ENCODE measurements at places on chromosomes 13 and 19.

DNA sequence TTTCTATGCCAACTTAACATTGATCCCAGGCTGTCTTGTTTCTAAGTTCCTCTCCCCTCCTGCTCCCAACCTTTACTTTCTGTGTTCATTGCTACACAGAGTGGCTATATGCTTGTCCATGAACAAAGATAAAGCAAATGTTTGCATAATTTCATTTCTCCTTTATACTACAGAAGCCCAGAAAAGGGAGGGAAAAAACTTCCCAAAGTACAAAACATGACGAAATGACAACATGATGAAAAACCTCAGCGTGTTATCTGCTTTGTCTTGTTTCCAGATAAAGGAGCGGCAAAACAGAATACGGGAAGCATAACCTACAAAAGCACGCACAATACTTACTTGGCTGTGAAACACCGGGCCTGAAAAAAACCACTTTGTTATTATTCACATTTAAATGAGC lies 336.8 kb downstream of the DNAJC15 start:
- DNase-seq: no peak

DNA sequence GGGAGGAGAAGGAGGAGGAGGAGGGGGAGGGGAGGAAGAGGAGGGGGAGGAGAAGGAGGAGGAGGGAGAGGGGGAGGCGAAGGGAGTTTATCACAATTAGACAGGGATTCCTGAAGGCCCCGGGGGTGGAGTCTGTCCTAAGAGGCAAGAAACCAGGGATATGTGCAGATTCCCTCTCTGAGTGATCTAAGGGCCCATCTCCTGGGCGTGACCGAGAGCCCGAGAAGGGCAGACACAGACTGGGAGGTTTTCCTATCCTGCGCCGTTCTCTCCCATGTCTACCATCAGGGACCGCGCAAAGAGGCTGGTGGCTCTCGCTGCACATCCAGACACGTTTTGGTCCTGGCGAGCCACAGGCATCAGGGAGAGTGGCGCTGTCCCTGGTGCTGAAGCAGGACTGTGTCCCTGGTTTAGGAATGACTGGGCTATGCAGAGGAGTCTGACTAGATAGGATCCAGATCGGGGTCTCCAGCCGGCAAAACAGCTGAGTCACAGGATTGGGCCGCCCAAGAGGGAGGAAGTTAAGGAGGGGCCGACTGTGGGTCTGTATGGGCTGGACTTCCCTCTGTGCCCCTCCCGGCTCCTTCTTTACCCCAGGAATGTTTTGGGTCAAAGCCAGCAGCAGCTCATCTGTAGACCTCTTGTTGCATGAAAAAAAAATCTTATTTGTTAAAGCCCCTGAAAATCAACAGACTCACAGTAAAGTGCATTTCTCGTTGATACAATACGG lies 17.9 kb upstream of the ZNF175 start:
- DNase-seq: no peak

GRCh38 chr13:22018836-22019210 lies 347.9 kb downstream of the FGF9 start:
- DNase-seq: no peak

- no peak for DNase-seq
Measured at GRCh38 chr13:61253105-61253877, 162.4 kb downstream of the PCDH20 start.

- DNase-seq: no peak
Measured at GRCh38 chr13:101452519-101453485, at the start of gene ITGBL1. ITGBL1 (plus strand) TSS chr13:101452675; CDS start chr13:101452834, 159 bp downstream.

- DNase-seq: no peak
Measured at GRCh38 chr19:19649155-19649554, 5.7 kb upstream of the GMIP start.

DNA sequence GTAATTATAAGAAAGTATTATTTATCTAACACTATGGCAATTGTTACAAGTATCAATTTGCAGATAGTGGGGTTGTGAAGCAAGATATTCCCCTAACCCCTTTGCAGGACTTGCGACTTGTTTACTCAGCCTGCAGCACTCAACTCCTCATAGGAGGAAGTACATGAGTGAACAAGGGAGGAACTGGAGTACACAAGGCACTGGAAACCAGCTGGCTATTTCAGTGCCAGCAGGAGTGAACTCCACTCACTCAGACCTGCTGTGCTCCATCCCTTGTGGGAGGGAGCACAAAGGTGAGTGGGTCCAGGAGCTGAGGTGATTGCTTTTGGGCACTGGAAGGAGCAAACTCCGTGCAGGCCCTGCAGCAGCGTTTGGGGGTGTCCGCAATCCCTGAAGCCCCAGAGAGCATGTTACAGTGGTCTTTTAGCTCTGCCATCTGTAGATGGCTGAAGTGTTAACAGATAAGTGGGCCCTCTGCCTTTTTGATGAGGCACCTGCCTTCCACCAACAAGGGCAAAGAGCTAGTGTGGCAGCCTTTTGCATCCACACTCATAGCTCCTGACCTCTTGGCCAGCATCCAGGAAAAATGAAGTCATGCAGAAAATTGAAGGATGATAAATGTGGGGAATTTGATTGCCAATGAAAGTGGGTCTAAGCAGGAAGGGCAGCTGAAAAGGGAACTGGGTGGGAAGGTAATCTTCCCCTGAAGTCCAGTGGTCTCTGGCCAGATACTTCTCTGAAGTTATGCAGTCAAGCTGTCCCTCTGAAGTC lies 802.2 kb upstream of the MIR17HG start:
- DNase-seq: no peak

All from stimulated activated naive B cell treated with anti-CD40 and anti-IgM and Interleukin-4, amounts not matched to agents 10 μg/mL and 1 μg/mL and 100 μg/mL, for 72 hours (primary cell).